ENCODE measurements at places on chromosomes 3 and 15.

- no peak for DNase-seq
Observed at GRCh38 chr3:171871392-171872274, 28.5 kb downstream of the TMEM212 start.

DNA sequence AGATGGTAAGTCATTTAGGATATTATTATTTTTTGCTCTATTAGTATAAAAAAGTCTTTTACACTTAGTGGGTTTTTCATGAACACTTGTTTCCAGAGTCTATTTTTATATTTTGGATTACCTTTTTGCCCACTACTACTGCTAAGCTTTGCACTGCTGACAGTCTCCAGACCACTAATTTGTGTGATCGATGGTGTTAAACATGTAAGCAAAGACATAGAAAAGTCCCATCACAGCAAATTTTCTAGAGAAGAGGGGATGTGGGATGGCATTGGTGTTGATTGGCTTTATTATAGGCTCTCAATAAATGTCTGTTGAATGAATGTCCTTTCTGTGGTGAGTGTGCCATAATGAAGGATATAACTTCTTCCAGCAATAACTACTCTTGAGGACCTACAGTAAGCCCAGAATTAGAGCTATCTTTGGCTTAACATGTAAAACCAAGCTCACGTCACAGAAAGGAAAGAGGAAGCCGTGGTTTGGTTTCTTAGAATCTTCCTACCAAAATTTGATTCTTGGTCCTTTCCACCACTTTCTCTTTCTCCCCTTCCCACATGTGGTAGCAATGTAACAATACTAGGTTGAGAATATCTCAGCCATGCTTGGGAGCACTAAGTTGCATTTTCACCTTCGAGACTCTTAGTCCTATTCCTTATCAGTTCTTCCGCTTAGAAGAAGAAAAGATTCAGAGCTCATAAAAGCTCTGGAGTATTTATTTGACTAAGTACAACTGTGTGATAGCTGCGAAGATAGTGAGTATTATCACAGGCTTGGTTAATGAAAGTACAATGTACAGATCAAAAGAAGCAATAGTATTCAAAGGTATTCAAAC, 90.6 kb upstream of the UMPS start:
- no peak for DNase-seq

- no peak for DNase-seq
Observed at GRCh38 chr3:164465172-164465571, 613.1 kb downstream of the SI start.

GRCh38 chr3:70488131-70488530, 175.7 kb upstream of the MDFIC2 start:
- no peak for DNase-seq

GRCh38 chr3:146277953-146278631, 27.2 kb upstream of the PLSCR4 start:
- no peak for DNase-seq

GRCh38 chr3:10646531-10647335, 141.3 kb upstream of the ATP2B2 start:
- no peak for DNase-seq

DNA sequence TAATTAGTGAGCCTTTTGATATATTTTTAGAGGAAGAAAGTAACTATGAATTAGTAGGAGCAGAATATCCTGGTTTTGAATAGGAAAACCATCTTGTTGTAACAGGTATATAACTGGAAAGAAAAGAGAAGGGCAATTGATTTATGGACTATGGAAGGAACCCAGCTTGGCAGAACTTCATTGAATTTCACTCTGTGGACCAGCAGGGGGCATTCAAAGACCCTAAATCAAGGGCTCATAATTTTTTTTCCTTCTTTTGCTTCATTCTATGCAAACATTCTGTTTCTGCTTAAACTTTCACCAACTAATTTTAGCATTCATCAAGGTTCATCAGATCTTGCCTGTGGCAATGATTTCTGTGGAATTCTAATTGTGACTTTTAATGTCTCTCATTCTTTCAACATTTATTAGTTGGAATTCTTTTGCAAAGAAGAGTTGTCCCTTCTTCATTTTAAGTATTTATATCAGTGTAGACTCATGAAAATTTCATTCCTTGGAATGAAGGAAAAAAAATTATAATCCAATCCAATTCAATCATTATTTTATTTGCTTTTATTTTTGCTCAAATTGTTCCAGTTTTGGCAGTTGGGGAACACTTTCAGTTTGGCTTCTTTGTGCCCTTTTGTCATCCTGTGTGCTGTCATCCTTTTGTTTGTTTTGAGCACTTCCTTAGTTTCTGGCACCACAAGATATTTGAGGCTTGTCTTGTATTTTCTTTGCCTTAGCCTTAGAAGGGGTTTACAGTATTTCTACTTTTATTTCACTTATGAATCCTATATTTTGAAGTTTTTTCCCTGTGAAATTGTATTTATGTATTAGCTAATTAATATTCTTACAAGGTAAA, 30.4 kb downstream of the NXPE3 start:
- no peak for DNase-seq

DNA sequence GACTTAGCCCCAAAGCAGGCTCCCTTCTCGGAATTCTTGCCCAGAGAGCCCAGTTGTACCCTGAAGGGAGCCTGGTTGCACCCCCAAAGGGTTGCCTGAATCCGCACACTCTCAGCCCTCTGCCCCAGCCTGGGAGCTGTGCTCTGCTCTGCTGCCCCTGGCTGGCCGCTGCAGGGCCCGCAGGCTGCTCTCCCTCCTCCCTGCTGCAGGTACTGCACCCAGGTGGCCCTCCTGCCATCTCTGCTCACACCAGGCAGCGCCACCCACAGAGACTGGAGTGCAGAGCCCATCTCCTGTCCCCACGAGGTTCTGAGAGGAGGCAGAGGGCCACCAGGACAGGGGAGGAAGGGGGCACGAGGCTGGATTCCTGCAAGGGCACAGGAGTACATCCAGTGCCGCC, 134.2 kb upstream of the NSMCE3 start:
- no peak for DNase-seq

GRCh38 chr3:117567382-117567781, 857.8 kb downstream of the TUSC7 start:
- no peak for DNase-seq

All from activated effector memory CD4-positive, alpha-beta T cell treated with Interleukin-2 at 50 U/mL for 16 hours (primary cell).